ENCODE measurements at places on chromosomes 4 and X.

GRCh38 chr4:7104366-7105031, 36.6 kb upstream of the GRPEL1 start:
- no peak for DNase-seq

DNA sequence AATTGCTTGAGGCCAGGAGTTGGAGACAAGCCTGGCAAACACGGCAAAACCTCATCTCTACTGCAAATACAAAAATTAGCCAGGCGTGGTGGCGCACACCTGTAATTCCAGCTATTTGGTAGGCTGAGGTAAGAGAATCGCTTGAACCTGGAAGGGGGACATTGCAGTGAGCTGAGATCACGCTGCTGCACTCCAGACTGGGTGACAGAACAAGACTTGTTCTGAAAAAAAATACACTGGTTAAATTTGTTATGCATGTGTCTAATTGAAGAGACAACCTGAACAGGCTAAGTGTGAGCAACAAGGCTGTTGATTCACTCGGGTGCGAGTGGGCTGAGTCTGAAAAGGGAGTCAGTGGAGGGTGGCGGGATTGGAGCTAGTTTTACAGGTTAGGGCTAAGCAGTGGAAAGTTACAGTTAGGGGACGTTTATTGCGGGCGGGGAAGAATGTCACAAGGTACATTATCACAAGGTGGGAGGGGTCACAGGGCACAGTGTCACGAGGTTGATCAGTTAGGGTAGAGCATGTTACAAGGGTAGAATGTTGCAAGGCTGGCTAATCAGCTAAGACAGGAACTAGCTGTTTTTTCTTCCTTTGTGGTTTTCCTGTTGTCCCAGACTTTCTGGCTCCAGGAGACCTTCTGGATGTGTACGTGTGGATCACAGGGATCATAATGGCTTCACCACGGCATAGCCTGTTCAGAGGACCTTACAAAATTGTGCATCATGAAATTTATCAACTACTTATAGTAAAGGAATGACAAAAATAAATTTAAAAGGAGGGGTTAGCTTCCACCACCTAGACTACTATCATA, 115.8 kb downstream of the NAA11 start:
- DNase-seq: peak; percentile 54

DNA sequence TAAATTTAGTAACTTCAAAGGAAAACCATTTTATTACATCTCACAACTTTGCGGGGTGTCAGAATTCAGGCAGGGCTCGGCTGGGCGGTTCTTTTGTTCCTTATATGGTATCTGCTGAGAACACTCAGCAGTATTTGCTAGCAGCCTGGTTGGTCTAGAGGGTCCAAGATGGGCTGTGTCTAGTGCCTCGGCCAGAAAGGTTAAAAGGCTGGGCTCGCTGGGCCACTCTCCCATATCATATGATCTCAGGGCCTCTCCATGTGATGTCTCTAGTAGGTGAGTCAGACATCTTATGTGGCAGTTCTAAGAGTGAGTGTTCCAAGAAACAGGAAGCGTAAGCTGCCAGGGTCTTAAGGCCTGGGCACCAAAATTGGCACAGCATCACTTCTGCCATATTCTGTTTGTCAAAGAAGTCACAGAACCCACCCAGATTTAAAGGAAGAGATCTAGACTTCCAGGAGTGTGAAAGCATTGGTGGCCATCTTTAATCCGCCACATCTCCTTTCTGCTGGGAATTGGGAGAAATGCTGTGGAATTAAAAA, 100.9 kb upstream of the ATP6AP2 start:
- DNase-seq: no peak

- no peak for DNase-seq
These were observed 35.7 kb upstream of the ADGRA3 start for GRCh38 chr4:22551550-22551949.

GRCh38 chr4:150583287-150584110, 1.5 kb downstream of the MAB21L2 start:
- peak; percentile 56 for DNase-seq

DNA sequence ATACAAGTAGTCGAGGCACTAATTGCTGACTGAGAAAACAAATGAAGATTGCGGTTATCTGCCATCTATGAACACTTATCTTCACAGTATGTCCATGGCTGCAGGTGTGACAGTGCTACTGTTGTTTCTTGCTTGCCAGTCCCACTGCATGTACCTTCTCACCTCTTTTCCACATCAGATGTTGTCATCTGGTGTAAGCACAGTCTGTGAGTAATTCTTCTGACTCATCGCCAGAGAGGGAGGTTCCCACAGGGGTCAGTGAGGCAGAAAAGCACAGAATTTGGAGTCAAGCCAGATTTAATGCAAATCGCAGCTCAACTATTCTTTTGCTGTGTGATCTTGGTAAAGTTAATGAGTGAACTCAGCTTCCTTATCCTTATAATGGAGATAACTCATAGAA, 144.4 kb downstream of the GLRA2 start:
- peak; percentile 63 for DNase-seq

DNA sequence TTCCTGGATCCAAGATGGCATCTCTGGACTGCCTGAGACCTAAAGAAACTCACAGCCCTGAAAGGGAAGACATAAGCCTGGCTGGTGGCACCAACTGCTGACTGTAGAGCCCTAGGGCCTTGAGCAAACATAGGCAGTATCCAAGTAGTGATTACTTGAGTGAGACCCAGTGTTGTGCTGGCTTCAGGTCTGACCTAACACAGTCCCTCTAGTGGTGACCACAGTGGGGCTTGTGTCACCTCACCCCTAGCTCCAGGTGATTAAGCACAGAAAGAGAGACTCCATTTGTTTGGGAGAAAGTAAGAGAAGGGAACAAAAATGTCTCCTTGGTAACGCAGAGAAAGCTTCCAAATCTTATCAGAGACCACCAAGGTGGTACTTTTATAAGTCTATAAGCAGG, 496.3 kb upstream of the HTR2C start:
- DNase-seq: no peak

DNA sequence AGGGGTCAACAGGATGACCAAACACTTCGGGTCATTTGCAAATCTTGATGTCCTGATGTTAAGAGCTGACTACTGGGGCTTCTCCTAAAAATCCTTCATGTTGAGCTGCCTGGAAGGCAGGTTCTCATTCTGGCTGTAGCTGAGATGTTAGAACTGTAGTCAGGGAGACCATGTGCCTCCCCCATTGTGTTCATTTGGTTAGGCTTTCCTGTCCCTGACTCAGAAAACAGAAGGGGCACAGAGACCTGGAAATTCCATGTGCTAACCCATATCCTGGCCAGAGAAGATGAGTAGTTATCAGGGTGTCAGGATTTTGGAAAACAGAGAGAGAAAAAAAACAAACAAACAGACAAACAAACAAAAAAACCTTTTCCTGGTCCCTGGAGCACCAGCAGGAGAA, 177.5 kb downstream of the AR start:
- DNase-seq: peak; percentile 45

DNA sequence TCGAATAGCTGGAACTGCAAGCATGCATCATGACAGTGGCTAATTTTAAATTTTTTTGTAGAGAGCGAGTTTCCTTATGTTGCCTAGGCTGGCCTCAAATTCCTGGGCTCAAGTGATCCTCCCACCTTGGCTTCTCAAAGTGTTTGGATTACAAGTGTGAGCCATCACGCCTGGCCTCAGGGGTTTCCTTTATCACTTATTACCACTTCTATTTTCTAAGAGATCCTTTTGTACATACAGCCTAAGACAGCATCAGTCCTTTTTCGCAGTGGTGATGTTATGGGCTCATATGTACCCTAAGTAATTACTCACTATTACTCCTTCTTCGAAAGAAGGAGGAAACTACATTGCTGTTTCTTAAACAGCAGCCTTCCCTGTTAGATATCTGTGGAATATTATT, 54.1 kb upstream of the CDKN2AIP start:
- DNase-seq: no peak

- DNase-seq: no peak
These were observed 5.9 kb upstream of the FAM184B start for GRCh38 chr4:17787315-17787714.

GRCh38 chr4:67451464-67451863, 93.8 kb downstream of the CENPC start:
- DNase-seq: no peak

GRCh38 chrX:141176586-141177451, at the start of gene LDOC1:
Gene LDOC1, minus strand, starts transcription at chrX:141177129. Its CDS starts 108 bp downstream, at chrX:141177021.
- peak; percentile 29 for DNase-seq

GRCh38 chr4:85725721-85726170, 250.8 kb downstream of the ARHGAP24 start:
- peak; percentile 21 for DNase-seq

GRCh38 chr4:145130130-145130529, 32.0 kb downstream of the ABCE1 start:
- no peak for DNase-seq

DNA sequence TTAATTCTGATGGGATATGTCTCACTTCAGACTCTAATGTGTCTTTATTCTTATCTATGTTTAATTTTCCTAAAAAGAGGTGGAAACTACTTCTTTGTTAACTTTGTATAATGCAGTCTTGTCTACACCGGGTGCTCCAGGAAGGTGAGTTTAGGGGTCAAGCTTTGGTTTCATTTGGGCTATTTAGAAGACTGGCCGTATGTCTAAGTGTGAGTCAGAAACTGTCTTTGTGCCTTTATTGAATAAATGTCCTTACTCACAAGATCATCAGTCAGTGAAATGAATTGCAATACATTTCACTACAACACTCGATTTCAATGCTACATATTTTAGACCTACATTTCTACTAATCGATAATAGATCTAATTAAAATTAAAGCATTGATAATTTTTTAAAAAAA, 56.2 kb downstream of the PROM1 start:
- DNase-seq: no peak

- no peak for DNase-seq
These were observed 20.2 kb upstream of the MGST2 start for GRCh38 chr4:139645458-139645857.

GRCh38 chr4:70892086-70892769, 9.9 kb upstream of the MOB1B start:
- DNase-seq: no peak

DNA sequence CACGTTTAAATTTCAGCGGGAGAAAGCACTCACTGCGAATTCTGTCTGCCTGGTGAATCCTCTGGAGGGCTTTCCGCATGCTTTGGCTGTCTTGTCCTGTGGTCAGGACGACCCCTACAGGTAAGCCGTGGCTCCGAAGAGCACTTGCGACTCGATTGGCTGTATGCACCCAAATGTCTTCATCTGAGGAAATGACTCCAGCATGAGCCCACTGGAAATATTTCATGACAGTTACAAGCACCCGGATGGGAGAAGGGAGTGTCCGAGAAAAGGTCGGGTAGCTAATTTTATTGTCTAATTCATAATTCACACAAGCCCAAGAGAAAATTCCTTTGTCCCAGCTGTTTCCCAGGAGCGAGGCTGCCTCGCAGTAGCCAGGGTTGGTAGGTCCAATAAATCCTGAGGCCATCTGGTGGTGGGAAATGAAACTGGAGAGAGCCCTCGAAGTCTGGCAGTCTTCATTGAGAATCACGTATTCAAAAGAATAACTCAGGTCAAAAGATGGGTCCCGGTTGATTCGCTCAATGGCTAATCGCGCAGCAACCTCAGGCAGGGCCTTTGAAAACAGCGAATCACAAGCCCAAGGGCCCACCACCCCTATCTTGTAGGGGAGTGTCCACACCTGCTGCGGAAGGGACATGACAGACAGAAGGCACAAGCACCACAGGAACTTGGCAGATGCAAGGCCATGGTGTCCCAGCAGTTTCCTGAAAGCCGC, 6.6 kb downstream of the GUCY2F start:
- peak; percentile 67 for DNase-seq

DNA sequence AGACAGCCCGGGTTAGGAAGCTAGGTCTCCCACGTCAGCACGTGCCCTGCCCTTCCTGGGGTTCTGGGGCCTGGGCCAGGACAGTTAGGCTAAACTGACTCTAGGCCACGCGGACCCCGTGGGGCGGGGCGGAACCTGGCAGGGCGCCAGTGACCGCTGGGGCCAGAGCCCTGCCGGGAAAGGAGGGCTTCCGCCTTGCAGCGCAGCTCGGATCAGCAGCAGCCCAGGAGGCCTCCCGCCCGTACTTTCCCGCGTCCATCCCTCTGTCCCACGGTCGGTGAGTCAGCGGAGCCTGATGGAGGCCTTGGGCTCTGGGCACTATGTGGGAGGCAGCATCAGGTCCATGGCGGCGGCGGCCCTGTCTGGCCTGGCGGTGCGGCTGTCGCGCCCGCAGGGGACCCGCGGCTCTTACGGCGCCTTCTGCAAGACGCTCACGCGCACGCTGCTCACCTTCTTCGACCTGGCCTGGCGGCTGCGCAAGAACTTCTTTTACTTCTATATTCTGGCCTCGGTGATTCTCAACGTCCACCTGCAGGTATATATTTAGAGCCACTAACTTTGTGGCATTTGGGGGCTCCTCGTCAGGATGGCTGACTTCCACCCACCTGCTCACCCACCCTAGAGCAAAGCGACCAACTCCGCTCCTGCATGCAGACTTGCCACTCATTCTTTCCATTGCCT, at the start of gene SMIM10:
SMIM10 (plus strand) TSS at position 191 of the 681 bp plus-strand sequence; CDS start at position 296, 105 bp downstream.
- peak; percentile 56 for DNase-seq

DNA sequence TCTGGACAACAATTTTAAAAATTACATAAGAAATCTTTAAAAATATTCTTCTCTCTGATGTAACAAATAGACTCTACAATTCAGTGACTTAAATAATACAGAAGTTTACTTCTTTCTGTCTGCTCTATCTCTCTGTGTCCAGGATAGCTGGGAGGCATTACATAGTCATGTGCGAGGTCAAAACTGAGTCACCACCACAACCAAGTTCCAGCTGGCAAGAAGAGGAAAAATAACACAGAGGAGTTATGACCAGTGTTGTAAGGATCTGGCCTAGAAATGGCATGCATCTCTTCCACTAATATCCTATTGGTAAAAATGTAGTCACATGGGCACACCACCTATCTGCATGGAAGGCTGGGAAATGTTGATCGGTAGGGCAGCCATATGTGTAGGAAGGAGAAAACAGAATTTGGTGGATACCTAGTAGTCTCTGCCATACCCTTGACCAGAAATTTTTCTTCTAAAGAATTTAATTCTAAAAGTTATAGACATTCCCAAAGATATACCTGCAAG, 39.4 kb upstream of the WDFY3 start:
- DNase-seq: peak; percentile 13

DNA sequence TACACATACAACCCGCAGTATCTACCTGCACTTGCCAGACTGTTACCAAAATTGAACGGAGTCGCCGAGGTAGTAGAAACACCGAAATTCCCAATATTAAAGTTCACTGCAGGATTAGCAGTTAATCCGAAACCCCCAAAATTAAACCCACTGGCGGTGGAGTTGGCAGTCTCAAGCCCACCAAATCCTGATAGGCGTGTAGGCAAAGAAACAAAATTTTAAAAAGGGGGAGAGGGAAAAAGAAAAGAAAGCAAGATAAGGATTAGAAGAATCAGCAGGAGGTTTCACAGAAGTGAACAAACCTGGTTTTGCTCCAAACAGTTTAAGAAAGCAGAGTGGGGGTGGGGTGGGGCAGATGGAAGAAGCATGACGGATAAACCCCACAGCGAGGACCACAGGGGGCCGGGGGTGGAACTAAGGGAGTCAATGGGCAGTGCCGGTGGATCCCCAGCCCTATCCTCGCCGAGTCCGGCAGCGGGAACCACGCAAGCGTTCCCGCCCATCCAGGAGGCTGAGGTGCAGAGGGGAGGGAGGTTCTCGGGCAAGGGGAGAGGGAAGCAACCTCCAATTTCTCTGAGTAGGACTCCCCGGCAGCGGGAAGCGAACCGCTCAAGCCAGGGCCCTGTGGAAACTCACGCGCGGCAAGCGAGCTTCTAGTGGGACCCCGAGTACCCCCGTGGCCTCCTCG, 599 bp downstream of the NUP54 start:
- peak; percentile 79 for DNase-seq

Data from dermis blood vessel endothelial cell (primary cell).